Neuronal stem cell (in vitro differentiated cells): ENCODE measurements at places on chromosomes 7 and 10.

- DNase-seq = no peak
These were observed 111.3 kb downstream of the HECTD2 start for GRCh38 chr10:91521439-91521838.

DNA sequence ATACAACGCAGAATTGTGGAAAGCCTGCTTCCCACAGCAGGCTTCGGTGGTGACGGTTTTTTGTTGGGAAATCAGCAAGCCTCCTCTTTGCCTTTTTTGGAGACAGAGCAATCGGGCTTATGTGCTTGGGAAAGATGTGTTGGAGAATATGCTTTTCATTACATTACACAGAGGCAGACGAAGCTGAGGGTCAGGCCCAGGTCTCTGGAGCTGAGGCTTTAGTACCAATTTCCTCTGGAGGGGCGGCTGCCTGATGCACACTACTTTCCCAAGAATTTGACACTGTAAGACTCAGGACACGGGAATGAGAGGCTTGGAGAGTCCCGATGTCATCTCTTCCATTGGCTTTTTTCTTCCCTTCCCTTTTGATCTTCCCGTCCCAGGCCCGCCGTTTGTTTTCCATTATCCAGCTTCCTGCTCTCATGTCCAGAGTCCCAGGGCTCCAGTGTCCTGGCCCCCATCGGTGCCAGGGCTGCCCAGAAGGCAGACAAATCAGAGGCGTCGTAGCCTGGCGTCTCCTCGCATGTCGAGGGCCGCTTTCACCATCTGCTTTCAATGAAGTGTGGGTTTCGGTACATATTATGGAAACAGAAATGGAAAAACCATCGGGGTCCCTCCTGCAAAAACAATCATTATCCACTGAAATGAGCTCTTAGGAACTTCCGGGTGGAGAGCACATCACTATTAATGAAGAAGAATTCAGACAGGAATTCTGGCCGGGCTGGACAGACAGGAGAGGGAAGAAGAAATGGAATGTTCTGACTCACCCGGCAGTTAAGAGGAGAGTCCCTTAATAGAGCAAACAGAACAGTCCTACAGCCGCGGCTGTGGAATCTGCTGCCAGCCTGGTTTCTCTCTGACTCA lies 123.0 kb upstream of the JCAD start:
- DNase-seq = no peak

- DNase-seq = no peak
These were observed 71.2 kb upstream of the INSIG1 start for GRCh38 chr7:155226261-155227003.

DNA sequence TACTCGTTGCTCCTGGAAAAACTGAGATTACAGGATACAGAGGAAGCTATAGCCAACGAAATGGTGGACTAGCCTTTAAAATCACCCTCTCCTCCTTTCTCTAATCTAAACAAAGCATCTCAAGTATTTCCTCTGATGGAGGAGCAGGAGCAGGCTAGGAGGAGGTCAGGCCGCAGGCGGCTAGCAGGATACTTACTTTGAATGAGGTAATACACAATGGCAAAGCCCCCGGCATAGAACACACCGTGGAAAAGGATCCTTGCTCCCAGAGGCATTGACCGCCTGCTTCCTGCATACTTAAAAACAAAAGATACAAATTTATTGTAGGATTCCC lies 64.4 kb downstream of the STK17A start:
- peak; percentile 24 for DNase-seq

DNA sequence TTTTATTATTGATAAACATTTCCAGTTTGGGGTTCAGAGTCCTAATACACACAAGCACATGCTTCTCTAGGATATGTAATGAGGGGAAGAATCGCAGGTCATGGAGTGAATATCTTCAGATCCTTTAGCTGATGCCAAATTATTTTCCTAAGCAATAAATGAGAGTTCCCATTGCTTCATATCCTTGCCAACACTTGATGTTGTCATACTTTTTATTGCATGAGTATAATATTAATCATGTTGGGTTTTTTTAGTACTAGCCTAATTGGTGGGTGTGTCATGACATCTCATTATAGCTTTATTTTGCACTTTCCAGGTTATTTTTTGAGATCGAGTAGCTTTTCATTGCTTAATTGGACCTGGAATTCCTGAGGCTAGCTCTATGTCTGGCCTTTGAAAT lies 35.3 kb downstream of the TLX1 start:
- no peak for DNase-seq

DNA sequence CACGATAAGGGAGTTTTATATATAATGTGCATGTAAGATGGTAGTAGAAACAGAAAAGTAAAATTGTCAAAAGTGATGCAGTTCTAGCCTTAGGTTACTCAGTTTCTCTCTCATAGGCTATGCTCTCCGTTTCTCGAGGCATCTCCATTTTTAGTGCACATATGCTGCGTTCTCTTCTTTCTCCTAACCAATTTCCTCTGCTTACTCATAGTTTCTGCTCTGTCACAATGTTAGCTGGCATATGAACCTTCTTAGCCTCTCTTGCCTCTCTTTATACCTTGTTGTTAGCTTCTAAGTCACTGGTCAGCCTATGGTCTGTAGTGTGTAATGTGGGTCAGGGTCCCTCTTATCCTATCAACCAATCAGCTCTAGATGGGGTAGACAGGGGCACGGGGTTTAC lies 280.6 kb upstream of the ETV1 start:
- DNase-seq = no peak

- no peak for DNase-seq
These were observed 76.1 kb upstream of the LYZL2 start for GRCh38 chr10:30705625-30706149.

DNA sequence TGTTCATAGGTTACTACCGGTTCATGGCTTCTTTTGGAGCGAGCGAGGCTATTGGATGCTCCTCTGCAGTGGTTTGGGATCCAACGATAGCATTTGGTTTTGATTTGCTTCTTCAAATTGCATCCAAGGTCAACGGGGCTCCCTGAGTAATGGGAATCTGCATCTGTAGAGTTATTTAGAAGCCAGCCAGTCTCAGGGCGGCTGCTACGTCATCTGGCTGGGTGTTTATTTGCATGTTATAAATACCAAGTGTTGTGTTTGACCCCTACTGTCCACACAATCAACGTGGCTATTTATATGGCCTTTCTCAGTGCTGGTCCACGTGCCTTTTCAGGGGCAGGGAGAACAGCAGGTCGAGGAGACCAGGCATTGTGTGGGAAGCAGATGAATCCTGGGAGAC lies 137.7 kb downstream of the PRPF18 start:
- DNase-seq = no peak

DNA sequence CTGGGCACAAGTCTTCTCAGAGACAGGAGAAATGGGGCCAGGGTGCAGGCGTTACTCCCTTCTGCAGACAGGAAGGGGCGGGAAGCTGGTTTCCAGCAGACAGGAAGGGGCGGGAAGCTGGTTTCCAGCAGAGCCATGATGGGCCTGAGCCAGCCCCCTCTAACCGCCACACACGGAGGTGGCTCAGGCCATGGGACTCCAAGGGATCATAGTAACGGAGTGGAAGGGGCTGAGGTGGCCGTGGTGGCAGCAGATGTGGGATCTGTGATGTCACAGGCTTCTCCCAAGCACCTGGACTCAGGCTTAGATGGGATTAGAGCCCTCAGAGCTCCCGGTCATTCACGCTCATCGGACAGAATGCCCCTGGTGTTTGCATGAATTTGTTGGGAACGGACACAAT lies 177.8 kb downstream of the USP6NL start:
- no peak for DNase-seq

- no peak for DNase-seq
These were observed 195.0 kb upstream of the PLXNA4 start for GRCh38 chr7:132771301-132771730.

DNA sequence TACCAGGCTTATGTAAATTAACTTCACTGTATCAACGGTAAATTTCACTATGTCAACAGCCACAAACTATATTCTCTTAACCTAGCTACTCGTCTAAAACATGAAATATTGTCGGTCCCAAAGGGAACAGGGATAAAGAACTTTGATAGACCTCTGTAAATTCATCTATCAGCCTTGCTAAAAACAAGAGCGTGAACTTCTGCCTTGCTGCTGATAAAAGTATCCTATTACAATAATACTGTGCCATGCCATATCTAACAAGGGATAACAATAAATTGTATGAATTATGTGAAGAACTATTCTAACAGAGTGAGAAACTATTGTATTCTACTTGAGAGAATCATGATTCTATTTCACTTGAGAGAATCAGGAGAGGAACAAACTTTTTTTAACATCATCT lies 117.2 kb downstream of the CNOT4 start:
- DNase-seq = no peak

DNA sequence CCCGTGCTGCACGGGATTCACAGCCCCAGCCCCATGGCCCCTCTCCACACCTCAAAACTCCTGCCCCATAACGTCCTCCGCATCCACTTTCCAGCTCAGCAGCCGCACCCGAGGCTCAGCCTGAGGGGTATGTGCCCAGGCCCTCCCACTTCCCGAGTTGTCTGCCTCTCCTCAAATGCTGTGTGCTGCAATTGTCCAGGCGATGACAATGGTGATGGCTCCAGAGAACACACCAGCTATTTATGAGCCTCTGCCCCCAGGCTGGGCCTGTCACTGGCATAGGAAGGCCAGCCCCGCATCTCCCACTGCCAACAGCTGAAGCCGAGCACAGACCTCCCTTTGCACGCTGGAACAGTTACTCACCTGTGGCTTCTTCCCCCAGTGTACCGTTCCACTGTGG lies 2.4 kb upstream of the LDB3 start:
- DNase-seq = no peak

DNA sequence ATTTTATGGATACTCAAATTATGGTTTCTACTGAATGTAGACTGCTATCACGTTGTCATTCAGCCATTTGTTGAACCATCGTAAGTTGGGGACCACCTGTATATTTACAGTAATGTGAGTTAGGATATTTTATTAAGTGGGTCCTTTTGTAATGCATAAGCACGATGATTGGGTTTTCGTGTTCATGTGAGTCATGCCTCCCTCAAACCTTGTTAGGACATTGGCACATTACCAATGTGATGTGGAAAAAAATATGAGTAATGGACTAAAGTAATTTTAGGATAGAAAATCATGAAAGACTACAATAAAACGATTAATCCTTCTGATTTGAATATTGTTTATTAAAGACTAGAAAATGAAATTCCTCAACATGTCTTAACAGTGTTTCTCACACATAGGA lies 8.7 kb downstream of the SMC3 start:
- DNase-seq = no peak

GRCh38 chr10:66748217-66748616 lies 177.6 kb upstream of the LRRTM3 start:
- no peak for DNase-seq

DNA sequence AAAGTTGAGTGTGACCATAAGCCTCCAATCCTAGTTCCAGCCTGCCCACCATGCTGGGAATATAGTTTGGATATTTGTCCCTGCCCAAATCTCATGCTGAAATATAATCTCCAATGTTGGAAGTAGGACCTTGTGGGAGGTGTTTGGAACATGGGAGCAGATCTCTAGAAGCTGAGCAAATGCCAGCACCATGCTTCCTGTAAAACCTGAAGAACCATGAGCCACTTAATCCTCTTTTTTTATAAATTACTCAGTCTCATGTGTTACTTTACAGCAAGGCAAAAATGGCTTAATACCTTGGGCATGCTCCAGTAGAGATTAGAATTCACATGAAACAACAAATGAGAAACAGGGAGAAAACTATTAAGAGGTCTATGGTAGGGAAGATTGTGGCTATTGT lies 27.2 kb downstream of the STEAP1 start:
- DNase-seq = no peak

DNA sequence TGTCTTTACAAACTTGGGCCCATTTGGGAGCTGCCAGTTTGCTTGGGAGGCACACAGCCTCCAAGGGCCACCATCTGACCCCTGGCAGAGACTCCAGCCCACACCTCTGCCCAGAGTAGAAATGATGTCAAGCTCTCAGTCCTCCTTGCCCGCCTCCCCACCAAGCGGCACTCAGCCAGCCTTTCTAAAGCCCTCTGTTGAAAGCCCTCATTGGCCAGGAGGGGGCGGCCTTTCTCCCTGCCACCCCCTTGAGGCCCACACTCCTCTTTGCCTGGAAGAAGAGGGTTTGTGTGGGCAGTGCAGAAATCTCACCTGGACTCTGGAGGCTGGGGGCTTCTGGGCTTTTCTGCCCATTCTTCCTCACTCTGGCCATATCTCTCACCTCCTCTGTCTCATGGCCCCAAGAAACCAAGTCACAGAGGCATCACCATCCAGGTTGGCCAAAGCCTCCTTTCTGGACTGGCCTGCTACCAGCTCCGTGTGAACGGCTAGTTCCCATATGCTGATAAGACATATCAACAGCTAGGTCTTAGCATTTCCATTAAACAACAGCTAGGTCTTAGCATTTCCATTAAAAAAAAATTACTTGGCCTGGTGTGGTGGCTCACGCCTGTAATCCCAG lies 36.1 kb downstream of the UBTD1 start:
- no peak for DNase-seq

- no peak for DNase-seq
These were observed 69.2 kb downstream of the SDK1 start for GRCh38 chr7:3370068-3370830.

DNA sequence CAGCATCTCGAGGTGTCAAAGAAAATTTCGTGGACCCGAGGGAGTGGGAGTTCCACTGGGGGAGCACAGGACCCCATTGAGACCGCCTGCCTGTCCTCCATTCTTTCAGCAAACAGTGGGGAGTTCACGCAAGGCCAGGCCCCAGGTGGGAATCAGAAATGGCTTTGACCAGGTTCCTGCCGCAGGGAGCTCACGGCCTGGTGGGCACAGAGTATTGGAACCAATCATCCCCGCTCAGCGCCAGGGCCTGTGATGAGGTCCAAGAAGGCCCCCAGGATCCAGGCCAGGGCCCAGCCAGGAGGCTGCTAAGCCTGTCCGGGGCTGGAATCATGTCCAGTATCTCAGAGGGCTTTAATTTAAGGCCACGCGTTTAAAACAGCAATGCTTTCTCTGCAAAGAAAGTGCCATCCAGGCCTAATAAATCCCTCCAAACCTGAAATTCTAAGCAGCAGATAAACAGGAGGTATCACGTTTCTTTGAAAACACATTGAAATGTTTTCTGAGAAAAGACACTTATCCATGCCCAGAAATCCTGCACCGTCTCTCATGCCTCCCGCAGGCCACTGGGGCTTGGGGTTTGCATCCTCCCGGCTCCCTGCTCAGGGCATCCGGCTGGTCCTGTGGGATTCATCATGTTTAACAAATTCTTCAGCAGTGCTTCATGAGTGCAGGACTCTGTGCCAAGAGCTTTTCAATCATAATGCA lies 125.7 kb downstream of the OAT start:
- no peak for DNase-seq

DNA sequence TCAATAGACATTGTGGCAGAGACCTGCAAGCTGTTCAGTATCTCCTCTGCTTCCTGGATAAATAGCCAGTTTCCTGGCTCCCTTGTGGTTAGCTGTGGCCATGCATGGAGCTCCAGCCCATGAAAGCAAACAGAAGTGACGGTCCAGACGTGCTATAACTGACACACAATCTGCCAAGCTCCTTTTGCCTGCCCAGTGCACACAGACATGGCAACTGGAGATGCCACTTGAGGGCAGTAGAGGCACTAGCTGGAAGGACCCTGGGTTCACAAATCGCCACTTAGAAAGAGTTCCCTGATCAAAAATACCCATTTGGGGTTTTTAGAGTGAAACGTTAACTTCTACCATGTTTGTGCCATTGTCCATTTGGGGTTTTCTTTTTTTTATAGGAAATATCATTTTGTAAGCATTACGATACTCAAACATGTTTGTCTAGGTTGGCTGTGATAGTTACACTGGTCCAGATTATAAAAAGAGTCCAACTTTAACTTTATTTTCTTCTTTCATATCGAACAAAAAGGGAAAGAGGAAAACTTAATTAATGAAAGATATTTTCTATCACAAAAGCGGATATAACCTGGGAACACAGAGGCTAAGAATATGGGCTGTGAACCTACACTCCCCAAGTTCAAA lies 31.3 kb downstream of the KIN start:
- DNase-seq = no peak
